ENCODE measurements at places on chromosomes 4 and X.

GRCh38 chr4:184282895-184283654, 65.4 kb upstream of the ENPP6 start:
- peak; percentile 81 for DNase-seq

GRCh38 chr4:171636606-171637005, 176.6 kb upstream of the GALNTL6 start:
- DNase-seq = no peak

DNA sequence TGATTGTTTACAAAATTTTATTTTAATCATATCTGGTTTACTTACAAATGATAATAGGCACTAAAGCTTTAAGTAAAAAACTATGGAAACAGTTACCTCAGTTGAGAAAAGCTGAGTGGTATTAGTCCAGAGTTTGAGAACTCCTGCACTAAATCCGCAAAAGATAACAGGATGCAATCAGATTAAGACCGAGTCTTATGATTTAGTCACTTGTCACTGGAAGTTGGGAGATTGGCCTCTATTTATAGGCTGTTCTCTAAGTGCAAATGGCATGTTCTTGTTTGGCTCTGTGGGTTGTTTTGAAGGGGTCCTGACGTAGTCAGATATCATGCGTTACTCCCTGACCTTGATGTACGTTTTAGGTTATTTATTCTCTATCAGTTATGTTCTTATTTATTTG, 6.3 kb downstream of the GPAT3 start:
- no peak for DNase-seq

DNA sequence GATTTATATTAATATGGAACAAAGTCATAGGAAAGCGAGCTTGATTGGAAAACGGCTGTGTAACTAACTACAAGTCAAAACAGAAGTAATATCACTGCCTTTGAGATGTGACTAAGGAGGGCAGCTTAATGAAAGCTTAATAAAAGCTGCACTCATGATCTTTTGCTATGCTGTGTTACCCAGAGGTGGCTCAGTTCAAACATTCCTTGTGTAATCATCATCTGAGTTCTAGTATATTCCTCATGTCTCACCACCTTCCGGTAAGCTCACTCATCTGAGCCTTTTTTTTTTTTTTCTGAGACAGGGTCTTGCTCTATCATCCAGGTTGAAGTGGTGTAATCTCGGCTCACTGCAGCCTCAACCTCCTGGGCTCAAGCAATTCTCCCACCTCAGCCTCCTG, 5.0 kb downstream of the GRPEL1 start:
- DNase-seq = no peak

- DNase-seq = no peak
These were observed 7.4 kb upstream of the HPRT1 start for GRCh38 chrX:134452596-134452995.

GRCh38 chr4:73080789-73081188, 11.3 kb upstream of the COX18 start:
- no peak for DNase-seq

DNA sequence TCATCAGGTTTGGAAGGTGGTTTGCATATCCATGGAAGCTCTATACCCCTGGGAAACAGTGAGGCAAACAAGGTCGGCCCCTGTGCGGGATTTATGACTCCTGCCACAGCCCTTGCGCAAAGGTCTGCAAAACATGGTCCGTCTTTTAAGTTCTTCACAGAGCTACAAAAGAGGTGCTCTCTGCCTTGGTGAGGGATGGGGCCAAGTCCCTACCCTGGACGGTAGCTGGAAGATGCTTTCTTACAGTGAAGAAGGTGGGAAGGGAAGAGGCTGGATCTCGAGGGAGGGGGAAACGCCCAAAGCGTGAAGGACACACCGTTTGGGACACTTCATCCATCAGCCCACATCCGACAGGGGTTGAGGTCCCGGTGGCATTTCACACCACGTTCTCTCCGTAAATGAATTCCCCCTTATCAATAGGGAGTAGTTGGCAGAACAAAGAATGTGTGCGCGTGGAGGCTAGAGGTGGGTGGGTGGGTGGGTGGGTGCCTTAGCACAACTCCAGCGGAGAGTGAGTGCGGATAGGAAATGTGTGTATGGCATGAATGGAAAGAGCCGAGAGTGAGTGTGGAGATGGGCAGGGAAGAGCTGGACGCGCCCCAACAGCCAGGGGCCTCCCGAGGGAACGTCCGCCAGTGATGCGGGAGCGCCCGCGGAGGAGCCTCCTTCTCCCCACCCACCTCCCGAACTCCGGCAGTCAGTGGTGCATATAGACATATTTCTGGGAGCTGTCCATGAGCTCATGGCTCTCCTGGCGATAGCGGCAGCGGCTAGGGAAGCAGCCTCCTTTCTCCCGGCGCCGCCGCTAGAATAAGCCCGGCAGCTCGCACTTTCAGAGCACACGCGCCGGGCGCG, 68.3 kb downstream of the LARP7 start:
- peak; percentile 52 for DNase-seq

DNA sequence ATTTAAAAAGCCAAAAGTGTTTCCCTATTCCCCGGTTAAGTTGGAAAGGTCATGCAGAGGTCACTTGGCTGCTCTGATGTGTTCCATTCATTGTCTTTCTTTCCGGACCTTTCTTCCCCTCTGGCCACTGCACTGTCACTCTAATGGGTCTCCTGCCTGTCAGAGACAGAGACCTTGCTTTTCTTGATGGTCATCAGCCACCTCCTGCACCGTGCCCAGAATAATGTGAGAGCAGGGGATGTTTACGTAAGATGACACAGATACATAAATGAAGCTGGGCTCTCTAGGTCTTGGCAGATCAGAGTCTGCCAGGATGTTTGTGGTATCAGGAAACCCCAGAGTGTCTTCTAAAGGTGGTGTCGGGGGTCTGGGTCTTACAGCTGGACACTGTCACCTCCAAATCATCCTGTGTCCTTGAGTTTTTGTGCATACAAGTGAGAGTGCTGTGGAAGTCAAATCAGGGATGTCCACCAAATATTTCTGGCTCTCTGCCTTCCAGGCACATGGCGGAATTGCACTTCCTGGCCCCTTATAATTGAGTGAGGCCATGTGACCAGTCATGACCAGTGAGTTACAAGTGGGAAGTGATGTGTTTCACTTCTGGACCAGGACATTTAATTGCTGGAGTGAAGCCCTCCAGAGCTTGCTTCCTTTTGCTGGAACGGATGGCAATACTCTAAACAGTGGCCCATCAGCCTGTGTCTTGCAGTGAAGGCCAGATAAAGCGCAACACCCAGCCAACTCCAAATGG, 130.6 kb upstream of the ATP6AP2 start:
- peak; percentile 20 for DNase-seq

DNA sequence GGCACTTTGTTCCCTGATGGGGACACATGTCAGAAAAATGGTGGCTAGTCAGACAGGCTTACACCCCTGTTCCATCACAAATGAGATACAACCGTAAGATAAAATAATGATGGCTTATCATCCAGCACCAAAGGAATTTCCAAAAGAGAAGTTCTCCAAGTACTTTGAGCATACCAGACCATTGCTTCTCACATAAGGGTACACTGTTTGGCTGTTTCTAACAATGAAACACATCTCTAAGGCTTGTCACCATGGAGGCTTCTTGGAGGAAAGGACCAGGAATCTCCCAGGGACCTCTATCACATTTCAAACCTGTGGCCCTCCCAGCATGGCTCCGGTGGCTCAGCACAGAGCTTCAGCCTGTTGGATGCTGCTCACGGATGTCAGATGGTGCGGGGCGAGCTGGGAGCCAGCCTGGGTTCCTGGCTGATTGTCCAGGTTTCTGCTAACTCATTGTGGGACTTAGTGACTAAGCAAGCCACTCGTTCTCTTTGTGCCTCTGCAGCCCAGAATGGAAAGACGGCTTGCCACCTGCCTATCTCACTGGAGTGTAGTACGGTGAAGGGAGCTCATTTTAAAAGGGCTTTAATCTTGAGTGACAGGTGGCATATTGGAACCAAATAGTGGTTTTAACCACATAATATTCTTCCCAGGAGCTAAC, 54.5 kb downstream of the FHDC1 start:
- peak; percentile 70 for DNase-seq

DNA sequence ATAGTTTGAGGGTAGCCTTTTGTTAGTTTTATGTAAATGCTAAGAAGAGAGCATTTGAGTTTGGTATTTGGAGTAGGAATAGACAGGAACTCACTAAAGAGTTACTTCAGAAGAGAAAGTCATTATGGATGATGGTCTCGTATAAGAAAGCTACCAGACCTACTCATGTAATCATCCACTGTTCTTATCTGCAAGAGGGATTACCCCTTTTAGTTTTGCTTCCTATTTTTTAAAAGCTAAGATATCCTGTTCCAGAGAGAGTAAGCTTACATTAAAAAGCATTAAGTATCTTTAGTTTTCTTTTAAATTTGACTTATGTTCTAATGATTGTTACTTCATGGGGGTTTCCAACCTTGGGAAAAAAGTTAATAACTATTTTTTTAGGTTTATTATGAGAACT, 12.5 kb upstream of the ART3 start:
- DNase-seq = no peak

GRCh38 chrX:124239911-124240310, 92.5 kb upstream of the TEX13D start:
- no peak for DNase-seq

All from DMS53 (cell line).